A549 treated with CORT108297 at 1 μM for 4 hours (cell line): ENCODE measurements at places on chromosomes 11 and 22. TPM values are rescaled to one million over a fixed set of nuclear protein-coding genes. Genes with fewer than 3 reads are reported as not detected.

Gene MUC5AC
- 1.9 to 4.1 TPM (median 3.2 TPM) in 5 replicates for total RNA-seq

Gene TSSK2
- not detected in 5 replicates for total RNA-seq

Gene SLC35F2
- total RNA-seq, result 38.6 to 47.6 TPM (median 42.0 TPM) in 5 replicates

Gene CCDC157
- 2.0 to 3.9 TPM (median 3.3 TPM) in 5 replicates for total RNA-seq

Gene FLRT1
- total RNA-seq, result 0.03 to 0.07 TPM (median 0.06 TPM) in 5 replicates

Gene OR6T1
- total RNA-seq, result not detected in 5 replicates

Gene RHOD
- 32.6 to 51.6 TPM (median 47.3 TPM) in 5 replicates for total RNA-seq

Gene TRIM51
- not detected in 5 replicates for total RNA-seq

Gene ANKK1
- 0.03 to 0.05 TPM (median 0.04 TPM) in 3 of 5 replicates, not detected in the others for total RNA-seq

Gene PDE2A
- 1.1 to 1.9 TPM (median 1.2 TPM) in 5 replicates for total RNA-seq

Gene RAG1
- total RNA-seq, result 0.09 to 0.64 TPM (median 0.32 TPM) in 5 replicates

Gene MOV10L1
- not detected in 5 replicates for total RNA-seq

Gene TKFC
- 40.9 to 76.4 TPM (median 70.7 TPM) in 5 replicates for total RNA-seq

Gene RIMBP3B
- 0.29 to 0.62 TPM (median 0.51 TPM) in 5 replicates for total RNA-seq

Gene SCYL1
- total RNA-seq, result 44.7 to 67.1 TPM (median 63.3 TPM) in 5 replicates

Gene TNNT3
- total RNA-seq, result not detected in 5 replicates

Gene APOL4
- total RNA-seq, result not detected in 5 replicates
